ENCODE measurements at places on chromosomes 3 and 15.
A peak's percentile ranks its signal among the peaks of the same experiment; 100 is the strongest.

GRCh38 chr3:177754508-177754921 lies 557.2 kb upstream of the TBL1XR1 start:
- DNase-seq = no peak

DNA sequence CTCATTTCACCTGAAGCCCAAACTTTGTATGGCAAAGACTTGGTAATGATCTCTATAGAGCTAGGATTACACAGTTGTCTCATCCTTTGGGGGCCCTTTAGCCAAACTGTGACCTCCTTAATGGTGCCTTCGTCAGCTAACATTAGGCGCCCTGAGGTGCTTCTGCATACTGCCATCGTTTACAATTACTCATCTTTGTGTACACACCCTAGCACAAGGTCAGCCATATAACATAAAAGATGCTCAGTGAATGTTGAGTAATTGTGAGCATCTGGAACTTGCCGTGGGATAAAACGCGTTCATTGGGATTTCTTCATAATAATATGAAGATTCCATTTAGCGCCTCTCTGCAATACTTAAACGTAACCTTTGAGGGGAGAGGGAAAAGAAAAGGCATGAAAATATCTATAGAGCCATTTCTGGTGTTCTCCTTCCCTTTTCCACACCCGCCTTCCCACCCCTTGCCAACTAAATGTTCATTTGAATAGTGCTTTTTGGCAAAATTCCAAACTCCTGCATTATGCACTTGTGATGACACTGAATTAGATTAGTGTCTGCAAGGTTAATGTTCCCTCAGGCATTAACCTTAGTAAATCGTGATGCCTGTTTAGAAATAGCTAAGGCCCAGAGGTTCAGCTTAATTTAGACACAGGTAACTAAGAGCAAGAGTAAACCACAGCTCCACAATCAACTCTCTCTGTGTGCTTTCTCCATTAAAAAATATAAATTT lies 990 bp upstream of the ZNF148 start:
- no peak for DNase-seq

- no peak for DNase-seq
Measured at GRCh38 chr3:128281056-128281455, 127.8 kb downstream of the EEFSEC start.

- no peak for DNase-seq
Measured at GRCh38 chr3:188185717-188186251, 31.8 kb downstream of the LPP start.

DNA sequence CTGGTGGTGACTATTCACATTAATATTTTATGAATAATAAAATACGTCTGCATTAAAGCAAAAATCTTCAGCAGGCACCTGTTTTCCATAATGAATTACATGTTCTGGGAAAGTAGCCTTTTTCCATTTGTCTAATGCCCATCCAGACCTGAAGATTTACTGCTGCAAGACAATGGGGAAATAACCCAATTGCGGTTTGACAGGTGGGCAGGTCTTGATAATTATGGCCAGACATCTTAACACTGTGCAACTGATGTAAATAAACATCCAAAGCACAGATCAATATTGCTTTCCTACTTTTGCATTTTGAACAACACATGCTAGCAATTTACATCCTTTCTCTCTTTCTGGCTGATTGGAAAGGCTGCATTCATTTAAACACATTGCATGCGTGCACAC lies 173.9 kb downstream of the MEIS2 start:
- DNase-seq = no peak

DNA sequence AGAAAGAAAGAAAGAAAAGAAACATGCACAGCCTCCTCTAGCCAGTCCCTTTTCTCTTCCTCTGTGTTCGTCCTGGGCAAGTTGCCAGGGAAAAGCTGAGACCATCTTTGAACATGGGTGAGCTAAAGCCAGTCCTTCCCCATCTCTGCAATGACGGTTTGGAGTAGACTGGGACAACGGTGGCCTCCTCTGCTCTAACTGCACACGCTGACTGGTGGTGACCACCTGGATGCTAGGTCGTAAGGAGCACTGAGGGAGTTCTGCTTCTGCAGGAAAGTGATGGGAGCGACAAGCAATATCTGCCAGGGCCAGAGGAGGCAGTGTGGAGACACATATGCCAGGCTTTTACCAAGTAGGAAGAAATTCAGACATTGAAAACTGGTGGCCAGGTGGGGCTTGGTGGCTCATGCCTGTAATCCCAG lies 111.7 kb downstream of the NUP210 start:
- no peak for DNase-seq

DNA sequence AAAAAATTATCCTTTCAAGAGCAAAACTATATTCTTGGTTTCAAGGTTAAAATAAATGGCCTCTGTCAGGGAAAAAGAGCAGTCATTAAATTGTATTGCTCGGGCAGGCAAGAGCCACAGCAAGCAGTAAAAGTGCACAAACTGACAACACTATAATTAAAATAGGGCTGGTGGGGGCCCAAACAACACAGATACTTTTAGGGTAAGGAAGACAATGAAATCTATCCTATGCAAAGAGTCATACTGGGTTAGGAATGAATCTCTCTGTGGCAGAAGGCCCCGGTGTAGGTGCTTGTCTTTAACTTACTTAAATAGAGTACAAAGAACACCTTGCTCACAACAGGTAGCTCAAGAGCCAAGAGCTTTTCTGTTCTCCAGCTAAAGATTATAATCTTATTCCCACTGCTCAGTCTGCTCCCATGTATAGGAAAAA lies 94.7 kb downstream of the DLG1 start:
- DNase-seq = no peak

- no peak for DNase-seq
Measured at GRCh38 chr15:38149315-38149714, 103.3 kb upstream of the SPRED1 start.

DNA sequence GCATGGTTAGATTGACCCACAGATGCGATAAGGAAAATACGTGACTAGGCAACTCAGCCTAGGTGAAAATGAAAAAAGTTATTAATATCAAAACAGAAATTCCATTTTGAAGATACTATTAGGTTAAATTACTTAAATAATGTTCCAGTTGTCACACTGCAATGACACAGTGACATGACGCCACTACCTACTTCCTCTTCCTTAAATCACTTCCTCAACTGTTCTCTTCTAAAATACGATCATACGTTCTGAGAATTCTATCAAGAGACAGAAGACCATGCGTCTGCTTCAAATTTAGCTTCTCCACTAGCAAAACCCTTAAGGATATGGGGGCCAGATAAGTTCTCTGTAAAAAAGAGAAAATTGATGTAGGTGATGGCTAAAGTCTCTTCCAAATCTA lies 18.2 kb downstream of the CMTM6 start:
- no peak for DNase-seq

DNA sequence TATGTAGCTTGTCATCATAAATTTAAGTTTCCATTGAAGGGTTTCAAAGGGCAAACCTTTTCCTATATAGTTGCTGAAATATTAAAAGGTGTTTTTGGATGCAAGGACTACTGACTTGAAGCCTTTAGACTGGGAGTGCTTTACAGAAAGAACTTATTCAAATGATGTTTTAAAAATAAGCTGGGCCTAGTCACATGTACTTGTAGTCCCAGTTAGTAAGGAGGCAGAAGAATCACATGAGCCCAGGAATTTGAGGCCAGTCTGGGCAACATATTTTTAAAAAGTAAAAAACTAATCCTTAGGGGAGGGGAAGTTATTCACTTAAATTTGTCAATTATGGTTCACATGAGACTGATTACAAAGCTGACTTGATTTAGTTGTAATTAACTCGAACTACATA lies 65.0 kb downstream of the SMARCC1 start:
- DNase-seq = no peak

- DNase-seq = no peak
Measured at GRCh38 chr15:84899750-84900149, 15.3 kb downstream of the SLC28A1 start.

DNA sequence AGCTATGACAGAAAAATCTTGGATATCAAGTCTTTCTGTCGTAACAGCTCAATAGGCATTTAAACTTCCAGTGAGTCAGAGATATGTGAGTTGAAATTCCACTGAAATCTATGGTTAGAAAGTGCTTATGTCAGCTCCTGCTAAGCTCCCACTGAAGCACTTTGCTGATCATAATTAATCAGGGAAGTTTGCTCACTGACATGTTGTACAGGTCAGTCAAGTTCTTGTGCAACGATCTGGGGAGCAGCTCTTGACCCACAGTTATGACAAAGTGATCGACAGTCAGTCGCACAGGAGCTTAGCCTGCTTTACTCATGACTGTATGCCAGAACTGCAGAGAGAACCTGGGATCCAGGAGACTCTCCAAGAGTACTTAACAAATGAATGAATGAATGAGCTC lies 453.5 kb downstream of the SOX2 start:
- no peak for DNase-seq

- DNase-seq = no peak
Measured at GRCh38 chr15:31495281-31495680, 168.6 kb downstream of the KLF13 start.

GRCh38 chr15:40990789-40991188 lies 37.5 kb downstream of the CHAC1 start:
- DNase-seq = no peak

DNA sequence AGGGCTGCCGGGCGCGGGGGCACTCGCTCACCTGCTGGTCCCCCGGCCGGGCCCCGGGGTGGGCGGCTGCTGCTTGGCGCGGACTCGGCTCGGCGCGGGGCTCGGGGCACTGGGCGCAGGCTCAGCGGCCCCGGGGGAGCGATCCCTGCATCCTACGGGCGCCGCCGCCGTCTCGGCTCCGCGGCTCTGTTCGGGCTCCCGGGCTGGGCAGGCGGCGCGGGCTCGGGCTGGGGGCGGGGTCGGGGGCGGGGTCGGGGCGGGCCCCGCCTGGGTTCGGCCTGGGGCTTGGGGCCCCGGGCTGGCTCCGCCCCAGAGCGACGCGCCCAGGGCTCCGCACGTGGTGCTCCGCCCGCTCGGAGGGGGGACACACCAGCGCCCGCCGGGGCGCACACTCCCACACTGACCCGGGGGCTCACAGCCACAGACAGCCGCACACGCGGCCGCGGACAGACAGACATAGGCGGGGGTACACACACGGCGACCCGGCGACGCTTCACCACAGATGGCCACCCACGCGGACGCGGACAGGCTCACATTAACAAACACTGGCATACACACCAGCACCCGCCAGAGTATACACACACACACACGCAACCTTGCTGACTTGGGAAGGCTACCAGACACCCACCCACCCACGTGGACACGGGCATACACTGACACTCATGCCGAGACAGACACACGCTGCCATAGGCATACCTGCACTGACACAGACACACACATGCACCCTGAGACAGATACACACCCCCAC lies at the start of gene SCN5A:
Gene SCN5A, minus strand, starts transcription at position 188 of the 748 bp plus-strand sequence. CDS start 16,380 bp downstream, outside the sequence.
- DNase-seq = peak; percentile 32

DNA sequence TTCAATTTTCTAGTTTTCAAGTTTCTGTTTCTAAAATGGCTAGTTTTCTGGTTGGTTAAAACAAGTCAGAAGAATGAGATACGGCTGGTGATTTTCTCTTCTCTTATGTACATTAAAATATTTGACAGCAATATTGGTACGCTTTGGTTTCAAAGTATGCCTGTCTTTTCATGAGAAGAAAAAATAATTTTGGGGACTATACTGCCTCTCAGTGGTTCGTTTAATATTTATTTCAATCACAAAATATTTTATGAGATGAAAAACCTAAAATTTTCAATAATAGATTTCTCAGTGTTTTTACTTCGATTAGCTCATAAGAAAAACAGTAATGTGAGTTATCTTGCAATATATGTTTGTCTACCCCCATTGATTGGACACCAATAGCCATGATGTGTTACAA lies 72.8 kb upstream of the AADACL2 start:
- DNase-seq = no peak

- DNase-seq = no peak
Measured at GRCh38 chr3:621714-622113, 425.2 kb downstream of the CHL1 start.

- DNase-seq = no peak
Measured at GRCh38 chr15:77550301-77551251, 82.1 kb downstream of the LINGO1 start.

DNA sequence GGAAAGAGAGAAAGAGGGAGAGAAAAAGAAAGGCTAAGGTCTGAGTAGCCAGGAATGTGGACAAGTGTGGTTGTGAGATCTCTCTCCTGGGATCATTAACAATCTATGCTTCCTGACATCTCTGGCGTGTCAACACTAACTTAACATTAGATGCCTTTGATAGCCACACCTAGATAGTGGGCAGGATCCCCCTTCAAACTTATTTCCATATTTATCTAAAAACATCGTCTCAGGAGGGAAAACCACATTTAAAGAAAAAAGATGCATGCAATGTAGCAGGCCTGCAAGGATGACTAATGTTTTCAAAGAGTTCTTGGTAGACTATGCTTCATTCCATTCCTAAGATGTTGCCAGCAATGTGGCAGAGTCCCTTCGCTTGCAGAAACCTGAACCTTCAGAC lies 80.9 kb downstream of the MLH1 start:
- DNase-seq = no peak

- peak; percentile 23 for DNase-seq
Measured at GRCh38 chr3:100254168-100254777, 6.5 kb upstream of the TBC1D23 start.

GRCh38 chr15:34893967-34894366 lies 75.6 kb downstream of the AQR start:
- no peak for DNase-seq

GRCh38 chr3:191425322-191425734 lies 35.6 kb upstream of the PYDC2 start:
- DNase-seq = no peak

GRCh38 chr3:102069211-102069662 lies 219.9 kb downstream of the NFKBIZ start:
- no peak for DNase-seq

DNA sequence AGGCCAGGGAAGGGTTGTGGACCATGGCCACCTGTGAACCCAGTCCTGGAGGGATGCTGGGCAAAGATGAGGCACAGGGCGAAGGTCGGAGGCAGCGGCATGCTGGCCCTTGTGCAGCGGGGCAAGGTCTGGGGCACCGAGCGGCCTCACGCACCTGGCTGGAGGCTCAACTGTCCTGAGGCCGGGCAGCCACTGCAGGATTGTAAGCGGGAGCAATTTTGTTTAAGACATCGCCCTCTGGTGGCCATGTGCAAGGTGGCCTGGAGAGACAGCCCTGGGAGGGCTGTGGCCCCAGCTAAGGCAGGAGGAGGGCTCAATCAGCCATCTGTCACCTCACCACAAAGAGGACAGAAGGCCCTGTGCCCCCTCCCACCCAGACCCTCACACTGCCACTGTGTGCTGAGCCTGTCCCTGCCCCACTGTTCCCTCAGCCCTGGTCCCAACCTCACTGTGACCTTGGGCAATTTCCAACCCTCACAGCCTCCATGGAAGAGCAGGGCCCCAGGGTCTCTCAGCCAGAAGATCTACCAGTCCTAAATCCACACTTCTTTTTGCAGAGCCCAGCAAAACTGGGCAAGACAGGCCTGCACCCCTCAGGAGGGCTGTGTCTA lies 46.2 kb downstream of the TPRA1 start:
- DNase-seq = peak; percentile 38

- peak; percentile 44 for DNase-seq
Measured at GRCh38 chr3:32973982-32974381, 22.5 kb downstream of the CCR4 start.

DNA sequence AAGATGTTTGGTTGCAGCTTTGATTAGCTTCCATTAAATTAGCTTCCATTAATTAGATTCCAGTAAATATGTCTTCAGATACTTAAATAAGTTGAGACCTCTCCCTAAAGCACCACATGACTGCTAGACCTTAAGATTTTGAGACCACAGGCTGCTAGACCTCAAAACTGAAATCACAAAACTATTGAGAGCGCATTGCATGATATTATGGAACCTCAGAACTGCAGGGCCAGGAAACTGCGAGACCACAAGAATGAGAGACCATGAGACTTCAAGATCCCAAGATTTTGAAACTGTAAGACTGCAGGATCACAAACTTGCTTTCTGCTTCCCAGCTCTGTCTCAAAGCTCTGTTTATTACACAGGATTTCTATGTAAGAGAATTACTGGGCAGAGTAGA lies 87.4 kb downstream of the TRIM42 start:
- DNase-seq = no peak
